NCI-H2081 (cell line): ENCODE measurements at places on chromosomes 7 and 10.

- no peak for DNase-seq
Measured at GRCh38 chr7:139543801-139544603, 20.5 kb downstream of the CLEC2L start.

DNA sequence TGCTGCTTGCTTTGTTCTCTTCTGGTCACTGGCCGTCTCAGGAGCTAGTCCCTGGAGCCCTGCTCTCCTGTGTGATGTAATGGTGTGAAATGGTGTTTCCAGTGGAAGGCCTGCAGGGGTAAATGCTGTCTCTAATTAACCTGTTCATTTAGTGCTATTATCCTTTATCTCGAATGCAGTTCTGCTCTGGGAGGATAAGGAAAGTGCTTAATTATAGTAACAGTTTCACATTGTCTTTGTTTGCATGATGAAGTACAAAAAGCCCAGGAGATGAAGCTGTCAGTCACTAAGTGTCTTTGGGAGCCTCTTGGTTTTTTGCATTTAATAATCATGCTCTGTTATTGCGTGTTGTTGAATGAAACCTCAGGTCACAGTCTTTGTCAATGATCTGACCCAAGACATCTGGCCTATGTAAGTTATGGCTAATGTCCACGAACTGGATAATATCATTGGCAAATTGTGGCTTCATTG, 755.3 kb upstream of the GALNT17 start:
- peak; percentile 84 for DNase-seq

DNA sequence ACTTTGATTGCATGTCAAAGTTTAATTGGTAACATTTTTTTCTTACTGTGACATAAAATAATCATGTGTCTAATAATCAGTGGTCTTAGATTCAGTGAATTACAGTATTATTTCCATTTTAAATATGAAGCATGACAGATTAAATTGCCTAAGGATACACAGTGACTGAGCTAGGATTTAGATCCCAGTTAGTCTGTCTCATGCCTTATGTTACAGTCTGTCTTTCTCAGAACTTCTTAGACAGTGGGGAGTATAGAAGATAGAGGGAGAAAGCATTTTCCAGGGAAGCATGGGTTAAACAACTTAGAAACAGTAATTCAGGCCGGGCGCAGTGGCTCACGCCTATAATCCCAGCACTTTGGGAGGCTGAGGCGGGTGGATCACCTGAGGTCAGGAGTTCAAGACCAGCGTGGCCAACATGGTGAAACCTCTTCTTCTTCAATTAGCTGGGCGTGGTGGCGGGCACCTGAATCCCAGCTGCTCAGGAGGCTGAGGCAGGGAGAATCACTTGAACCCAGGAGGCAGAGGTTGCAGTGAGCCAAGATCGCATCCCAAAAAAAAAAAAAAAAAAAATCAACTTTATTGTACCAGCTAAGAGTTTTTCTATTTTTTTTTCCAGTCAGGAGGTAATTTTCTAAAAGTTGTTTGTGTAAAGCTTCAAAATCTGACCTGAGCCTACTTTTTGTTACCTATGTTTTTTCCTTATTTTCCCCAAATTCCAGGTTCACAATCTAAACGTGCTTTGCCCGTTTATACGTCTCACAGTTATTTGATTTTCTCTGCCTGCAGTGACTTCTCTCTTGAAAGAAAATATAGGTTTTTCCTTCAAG, 3.3 kb downstream of the CASD1 start:
- peak; percentile 42 for DNase-seq

DNA sequence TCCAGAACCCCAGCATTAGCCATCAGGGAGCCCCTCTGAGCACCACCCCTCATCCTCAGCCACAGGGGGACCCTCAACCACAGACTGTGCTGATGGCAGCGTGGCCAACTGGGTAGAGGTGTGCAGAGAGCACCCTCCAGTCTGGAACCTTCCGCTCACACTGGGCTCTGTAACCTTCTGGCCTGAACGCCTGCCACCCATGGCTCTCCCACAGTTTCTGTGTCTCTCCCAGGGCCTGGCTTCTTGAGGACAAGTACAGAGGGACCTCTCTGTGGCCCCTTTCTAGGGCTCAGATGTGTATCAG, 503.0 kb upstream of the MGMT start:
- DNase-seq = no peak
